EH (cell line): ENCODE measurements at places on chromosomes 11 and 22.
A peak's percentile ranks its signal among the peaks of the same experiment; 100 is the strongest.

DNA sequence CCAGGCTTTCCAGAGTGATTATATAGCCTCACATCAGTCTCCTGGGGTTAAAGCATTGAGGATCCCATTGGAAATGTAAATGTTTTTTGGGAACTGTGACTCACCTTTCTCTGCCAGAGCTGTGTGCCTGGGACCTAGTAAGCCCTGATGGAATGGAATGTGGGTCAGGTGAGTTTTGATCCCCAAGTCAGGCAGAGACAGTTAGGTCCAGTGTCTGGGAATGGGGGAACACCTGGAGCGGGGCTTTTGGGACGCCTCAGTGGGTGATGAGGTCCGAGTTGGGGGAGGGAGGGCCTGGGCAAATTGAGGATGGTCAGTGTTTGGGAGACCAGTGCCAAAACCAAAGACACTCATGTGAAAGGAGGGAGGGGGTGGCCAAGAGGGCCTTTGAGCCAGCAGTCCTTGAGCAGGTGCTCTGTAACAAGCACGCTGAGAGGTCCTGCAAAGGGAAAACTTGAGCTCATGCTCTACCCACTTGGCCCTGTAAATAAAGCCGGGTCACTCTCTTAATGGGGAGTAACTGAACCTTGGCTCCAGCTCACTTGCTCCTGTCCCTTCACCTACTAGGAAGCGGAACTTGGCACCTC is 104.7 kb downstream of the NAV2 start:
- DNase-seq = no peak

DNA sequence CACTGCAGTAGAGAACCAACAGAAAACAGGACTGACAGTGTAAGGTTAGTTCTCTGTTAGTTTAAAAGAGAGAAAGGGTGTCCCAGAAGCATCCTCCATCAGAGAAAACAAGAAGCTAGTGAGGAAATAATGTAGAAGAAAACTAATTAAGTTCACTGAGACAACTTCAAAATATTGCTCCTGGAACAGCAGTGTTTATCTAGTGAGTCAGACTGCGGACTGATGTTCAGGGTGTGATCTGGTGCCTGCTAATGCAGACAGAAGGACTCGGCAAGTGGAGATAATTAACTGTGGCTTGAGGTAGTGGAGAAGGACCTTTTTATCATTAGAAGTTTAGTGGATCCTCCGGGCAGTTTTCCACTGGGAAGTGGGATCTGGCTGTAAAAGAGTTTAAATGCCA is 55.4 kb downstream of the CDON start:
- peak; percentile 65 for DNase-seq

GRCh38 chr11:27470166-27470565 is 2.4 kb downstream of the LGR4 start:
- peak; percentile 52 for DNase-seq

DNA sequence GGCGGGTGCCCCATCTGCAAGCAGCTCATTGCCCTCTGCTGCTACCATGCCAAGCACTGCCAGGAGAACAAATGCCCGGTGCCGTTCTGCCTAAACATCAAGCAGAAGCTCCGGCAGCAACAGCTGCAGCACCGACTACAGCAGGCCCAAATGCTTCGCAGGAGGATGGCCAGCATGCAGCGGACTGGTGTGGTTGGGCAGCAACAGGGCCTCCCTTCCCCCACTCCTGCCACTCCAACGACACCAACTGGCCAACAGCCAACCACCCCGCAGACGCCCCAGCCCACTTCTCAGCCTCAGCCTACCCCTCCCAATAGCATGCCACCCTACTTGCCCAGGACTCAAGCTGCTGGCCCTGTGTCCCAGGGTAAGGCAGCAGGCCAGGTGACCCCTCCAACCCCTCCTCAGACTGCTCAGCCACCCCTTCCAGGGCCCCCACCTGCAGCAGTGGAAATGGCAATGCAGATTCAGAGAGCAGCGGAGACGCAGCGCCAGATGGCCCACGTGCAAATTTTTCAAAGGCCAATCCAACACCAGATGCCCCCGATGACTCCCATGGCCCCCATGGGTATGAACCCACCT is 28.0 kb upstream of the L3MBTL2 start:
- no peak for DNase-seq

DNA sequence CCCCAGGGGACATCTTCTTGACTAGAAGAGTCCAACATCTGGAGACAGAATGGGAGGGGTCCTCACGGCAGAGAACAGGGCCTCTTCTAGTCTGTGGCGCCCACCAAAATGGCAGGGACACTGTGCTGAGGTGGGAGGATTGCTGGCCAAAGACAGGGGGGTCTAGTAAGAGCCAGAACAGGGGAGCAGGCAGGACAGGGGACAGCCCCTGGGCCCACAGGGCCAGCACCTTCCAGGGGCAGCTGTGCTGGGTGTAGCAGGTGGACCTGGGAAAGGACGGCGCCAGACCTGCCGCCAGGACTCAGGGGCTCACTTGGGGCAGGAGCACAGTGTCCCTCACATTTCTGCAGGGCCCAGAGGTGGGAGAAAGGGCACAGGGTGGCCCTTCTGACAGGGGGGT is 858 bp upstream of the APOBEC3A start:
- DNase-seq = no peak

DNA sequence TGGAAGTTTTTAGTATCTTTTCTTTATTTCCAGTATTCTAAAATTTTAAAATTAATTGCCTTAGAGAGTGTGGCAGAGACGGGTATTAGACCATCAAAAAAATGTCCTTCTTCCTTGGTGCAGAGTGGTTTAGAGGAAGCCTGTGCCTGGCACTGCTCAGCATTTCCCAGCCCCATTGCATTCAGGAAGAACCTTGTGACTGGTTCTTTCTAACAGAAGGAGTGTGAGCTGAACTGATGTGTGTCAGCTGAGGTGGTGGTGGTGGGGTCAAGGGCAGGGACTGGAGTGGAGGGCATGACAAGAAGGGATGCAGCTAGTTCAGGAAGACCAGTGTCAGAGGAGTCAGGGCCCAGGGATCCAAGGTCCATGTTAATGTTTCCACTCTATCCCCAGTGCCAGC is 58.7 kb upstream of the FDX1 start:
- DNase-seq = no peak

DNA sequence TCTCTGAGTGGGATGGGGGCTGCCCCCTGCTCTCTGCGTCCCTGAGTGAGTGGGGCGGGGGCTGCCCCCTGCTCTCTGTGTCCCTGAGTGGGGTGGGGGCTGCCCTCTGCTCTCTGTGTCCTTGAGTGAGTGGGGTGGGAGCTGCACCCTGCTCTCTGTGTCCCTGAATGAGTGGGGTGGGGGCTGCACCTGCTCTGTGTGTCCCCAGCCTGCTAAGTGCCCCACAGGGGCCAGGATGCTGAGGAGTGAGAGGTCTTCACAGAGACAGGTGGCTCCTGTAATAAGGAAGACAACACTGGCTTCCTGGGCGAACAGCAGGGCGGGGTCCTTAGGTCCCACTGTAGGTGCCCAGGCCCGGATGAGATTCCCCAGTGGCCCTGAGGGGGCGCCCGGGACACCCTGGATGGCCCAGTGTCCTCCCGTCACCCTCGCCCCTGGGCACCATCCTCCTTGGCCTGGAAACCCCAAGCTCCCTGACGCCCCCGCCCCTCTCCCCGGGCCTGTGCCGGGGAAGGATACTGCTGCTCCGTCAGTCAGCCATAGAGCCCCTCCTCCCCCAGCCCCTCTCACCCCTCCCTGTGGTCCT is 3.8 kb upstream of the CCDC188 start:
- no peak for DNase-seq

DNA sequence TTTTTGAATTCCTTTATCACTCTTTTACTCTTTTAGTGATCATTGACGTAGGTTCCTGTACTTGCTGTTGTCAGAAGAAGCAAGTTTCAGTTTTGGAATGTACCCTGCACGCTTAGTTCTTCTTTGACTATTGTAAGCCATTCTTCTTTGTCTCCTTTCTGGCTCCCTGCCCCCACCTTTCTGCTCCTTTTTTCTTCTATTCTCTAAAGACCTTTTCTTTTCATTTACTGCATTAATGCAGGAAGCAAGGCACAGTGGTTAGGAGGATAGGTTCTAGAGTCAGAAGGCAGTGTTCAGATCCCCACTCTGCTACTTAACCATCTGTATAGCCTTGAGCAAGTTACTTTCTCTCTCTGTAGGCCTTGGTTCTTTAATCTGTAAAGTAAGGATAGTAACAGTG is 33.7 kb upstream of the RAG2 start:
- no peak for DNase-seq

- DNase-seq = peak; percentile 75
Observed at GRCh38 chr11:119166368-119167076, 2.0 kb upstream of the NLRX1 start.
